H1 (cell line): ENCODE measurements at places on chromosomes 4 and X. TPM values are rescaled to one million over a fixed set of nuclear protein-coding genes. Genes with fewer than 3 reads are reported as not detected.

DNA sequence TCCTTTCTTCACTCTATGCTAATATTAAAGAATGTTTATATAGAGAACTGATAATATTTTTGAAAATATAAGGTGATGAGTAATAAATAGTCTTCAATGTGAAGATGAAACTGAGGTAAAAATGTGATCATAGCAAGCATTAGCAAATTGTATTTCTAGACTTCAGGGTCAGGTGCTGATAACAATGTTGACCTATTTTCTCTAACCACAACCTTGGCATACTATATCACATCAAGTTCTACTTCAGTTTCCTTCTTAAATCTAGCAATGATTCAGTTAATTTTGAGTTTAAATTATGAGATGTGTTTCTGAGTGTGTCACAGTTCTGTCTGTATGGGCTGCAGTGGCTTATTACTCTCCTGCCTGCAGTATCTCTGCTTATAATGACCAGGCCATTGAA is 209.4 kb downstream of the RAPGEF2 start:
- no peak for DNase-seq

- DNase-seq: no peak
These were observed 395.2 kb downstream of the MID1IP1 start for GRCh38 chrX:39196192-39197102.

DNA sequence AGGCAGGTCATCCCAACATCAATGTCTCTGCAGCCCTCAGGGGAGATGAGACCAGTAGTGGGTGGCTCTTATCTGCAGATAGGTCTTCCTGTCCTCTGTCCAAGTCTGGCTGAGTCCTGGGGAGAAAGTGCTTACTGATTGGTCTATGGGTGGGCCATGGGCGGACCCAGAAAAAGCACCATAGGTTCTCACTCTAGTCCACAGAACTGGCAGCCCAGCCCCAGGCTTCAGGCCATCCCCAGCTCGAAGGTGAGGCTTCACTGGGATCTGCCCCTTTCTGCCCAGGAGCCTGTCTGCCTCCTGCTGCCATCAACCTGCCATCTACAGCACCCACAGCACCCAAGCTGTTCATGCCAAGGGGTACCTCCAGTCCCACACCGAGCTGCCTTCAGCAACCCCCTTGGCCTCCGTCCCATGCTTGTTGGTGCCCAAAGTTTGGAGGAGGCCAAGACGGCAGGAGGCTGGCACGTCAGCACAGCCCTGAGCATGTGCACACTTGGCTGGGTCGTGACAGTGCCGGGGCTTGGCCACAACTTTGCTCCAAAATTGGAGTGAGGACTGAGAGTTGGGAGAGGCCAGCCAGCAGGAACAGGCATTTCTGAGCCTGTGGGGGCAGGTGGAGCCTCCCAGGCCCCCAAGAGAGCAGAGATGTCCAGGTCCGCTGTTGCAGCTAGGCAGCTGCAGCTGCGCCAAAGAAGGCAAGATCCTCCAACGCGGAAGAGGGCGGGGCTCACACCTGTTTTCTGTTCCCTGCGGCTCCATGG is 99.6 kb downstream of the IQCM start:
- DNase-seq: no peak

The KCTD8 gene
- 3.5 and 3.7 TPM in 2 replicates for total RNA-seq

DNA sequence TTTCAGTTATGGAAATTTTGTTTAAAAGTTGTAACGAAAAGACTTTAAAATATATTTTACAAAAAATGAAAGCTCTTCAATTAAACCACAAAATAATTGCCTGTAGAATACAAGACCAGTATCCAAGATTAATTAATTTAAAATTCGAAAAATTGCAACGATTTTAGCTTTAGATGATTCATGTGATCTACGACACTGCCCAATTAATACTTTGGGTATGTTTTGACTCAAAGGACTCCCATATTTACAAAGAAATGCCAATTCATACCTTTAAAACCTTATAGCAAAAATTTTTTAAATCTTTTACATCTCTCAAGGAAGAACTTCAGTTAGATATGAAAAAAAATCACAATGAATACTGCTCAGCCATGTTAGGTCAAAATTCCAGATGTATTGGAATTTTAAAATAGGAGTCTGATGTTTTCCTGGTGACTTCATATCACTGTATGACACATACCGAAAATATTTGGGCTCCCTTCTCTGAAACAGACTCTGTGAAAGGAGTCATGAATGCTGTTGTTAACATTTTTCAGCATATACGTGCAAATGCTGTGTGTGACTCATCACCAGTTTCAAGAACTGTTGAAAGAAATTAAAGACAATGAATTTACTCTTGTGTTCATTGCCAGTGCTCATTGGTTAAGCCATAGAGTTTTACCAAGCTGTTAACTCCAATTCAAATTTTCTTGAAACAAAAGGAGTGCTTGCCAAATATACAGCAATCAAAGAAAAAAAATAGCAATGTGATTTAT is 13.8 kb upstream of the SMS start:
- no peak for DNase-seq

GRCh38 chr4:57091657-57092162 is 18.5 kb downstream of the IGFBP7 start:
- DNase-seq: no peak

DNA sequence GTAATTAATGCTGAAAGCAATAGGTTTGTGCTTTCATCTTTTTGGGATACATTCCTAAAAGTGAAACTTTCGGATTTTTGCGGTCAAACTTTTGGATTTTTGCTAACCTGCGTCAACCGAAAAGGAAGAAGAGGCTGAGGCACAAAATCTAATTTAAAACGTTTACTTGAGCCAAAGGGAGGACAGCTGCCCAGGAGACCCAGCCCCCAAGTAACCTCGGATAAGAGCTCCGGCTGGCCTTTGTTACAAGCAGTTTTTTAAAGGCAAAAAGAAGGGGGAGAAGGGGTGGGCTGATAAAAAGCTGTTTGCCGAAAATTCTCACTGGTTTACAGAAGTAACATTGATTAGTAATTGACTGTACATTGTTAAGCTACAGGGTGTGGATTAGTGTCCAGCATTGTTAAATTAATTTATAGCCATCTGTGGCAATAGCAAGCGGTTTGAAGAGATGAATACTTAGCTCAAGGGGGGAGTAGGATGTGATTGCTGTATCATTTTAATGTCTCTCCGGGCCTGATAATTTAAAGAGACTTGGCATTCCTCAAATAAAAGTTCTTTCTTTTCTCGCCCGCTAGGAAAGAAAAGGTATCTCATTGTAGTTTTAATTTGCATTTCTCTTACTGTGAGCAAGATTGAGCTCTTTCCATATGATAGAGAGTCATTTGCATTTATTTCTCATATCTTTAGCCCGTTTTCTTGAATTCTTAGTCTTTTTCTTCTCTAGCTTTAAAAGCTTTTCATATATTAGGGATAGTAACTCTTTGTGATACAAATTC is 59.1 kb upstream of the USP9X start:
- no peak for DNase-seq
